GM12878 (cell line): ENCODE measurements at places on chromosomes 1 and 21. TPM values are rescaled to one million over a fixed set of nuclear protein-coding genes. Genes with fewer than 3 reads are reported as not detected.

DNA sequence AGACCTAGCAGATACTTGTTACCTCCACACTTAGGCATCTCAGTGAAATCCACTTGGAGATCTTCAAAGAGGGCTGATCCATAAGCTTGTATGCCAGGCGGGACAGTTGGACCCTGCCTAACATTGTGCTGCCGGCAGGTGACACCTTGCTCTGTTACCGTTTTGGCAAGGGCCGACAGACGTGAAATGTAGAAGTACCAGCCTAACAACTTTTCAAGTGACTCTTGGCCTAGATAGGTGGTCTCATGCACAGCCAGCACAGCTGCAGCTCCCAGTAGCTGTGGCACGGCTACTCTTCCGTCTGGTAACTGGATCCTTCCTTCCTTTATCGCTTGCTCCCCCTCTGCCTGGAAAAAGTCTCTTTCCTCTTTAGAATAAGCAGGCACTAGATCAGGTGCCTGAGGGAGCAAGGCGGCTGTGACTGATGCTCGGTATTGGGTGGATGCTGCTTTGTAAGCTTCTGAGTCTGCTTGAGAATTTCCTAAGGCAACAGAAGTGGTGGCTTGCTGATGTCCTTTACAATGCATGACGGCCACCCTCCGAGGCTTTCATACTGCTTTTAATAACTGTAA is 713.5 kb downstream of the AMY1C start:
- no peak overlapping the region for H3K27ac ChIP-seq
- DNase-seq = no peak
- H3K4me1 ChIP-seq = no peaks in the 10 kb centered on the region
- H3K4me3 ChIP-seq = no peak overlapping the region
- H3K27me3 ChIP-seq = no peaks in the 10 kb centered on the region

DNA sequence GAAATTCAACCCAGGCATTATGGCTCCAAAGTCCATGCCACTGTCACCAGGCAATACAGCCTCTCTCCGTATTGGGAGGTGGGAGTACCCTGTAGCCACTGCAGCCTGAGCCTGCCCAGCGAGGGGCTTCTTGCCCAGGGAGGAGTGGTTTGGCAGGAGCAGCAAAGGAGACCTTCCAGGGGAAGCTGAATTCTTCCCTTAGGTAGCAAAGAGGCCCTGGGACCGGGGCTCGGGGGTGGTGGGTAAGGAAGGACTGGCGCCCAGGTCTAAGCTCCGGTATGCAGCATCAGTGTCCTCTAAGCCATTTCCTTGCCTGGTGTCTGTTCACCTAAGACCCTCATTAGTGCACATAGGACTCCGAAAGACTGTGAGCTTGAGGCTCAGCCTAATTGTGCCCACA is 17.0 kb downstream of the TNNT2 start:
- H3K27ac ChIP-seq = no peak overlapping the region

GRCh38 chr1:172670316-172670715 is 11.4 kb downstream of the FASLG start:
- DNase-seq = no peak
- H3K27ac ChIP-seq = no peak overlapping the region
- no peak overlapping the region for H3K4me3 ChIP-seq
- H3K36me3 ChIP-seq = no peaks in the 10 kb centered on the region
- peaks cover 6% of the 10 kb centered on the region; the same call in 1 of the 2 replicates for H3K4me1 ChIP-seq

DNA sequence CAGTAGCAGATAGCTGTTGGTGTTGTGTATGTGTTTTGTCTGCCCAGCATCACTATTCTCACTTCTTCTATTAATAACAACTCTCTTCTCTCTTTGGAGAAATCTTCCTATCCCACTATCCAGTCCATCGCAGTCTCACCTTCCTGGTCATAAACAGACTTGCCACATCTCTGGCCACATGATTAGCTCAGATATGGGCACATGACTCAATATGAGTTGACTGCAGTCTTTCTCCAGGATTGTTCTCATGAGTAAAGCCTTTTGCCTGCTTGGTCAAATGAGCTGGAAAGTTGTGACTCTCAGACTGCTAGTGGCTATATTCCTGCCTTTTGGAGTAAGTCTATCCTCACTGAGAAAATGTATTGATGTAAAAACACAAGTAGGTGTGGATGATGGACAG is 32.9 kb upstream of the TADA1 start:
- no peak for DNase-seq
- peaks cover 5% of the 10 kb centered on the region; the same call in 1 of the 2 replicates for H3K4me1 ChIP-seq
- H3K27me3 ChIP-seq = no peaks in the 10 kb centered on the region
- H3K27ac ChIP-seq = no peak overlapping the region

Gene LCE2C
- total RNA-seq = not detected in 2 replicates

DNA sequence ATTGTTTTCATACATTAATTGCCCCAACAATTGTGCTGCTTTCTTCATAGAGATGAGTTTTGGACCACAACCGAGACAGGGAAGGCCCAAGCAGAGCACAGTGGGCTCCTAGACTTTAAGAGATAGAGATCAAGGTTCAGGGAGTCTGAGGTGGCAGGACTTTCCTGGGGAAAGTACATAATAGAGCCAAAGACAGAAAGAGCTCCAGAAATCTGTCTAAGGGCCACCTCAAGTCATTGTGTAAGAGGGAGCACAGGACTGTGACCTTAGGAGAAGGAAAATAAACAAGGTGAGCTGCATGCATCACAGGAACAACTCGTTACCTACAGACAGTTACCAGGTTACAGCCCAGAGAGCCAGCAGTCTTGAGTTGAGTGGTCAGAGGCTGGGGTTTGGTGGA is 41.3 kb upstream of the CR2 start:
- no peak overlapping the region for H3K4me3 ChIP-seq
- DNase-seq = no peak
- peak overlapping the region; percentile 86 for H3K27ac ChIP-seq
- H3K36me3 ChIP-seq = no peaks in the 10 kb centered on the region

Gene CHI3L1
- total RNA-seq = 0.24 and 0.44 TPM in 2 replicates

- H3K27me3 ChIP-seq = no peaks in the 10 kb centered on the region
- H3K27ac ChIP-seq = no peak overlapping the region
- no peaks in the 10 kb centered on the region for H3K36me3 ChIP-seq
- DNase-seq = no peak
- H3K4me1 ChIP-seq = no peaks in the 10 kb centered on the region
- no peak overlapping the region for H3K4me3 ChIP-seq
Observed at GRCh38 chr1:170704256-170704655, 40.3 kb downstream of the PRRX1 start.

Gene ARHGAP30
- 136 and 143 TPM in 2 replicates for total RNA-seq

- H3K4me1 ChIP-seq = peaks cover 3% of the 10 kb centered on the region
- H3K36me3 ChIP-seq = no peaks in the 10 kb centered on the region
- no peaks in the 10 kb centered on the region for H3K27me3 ChIP-seq
- no peak overlapping the region for H3K27ac ChIP-seq
Observed at GRCh38 chr21:36478207-36478701, 1.7 kb downstream of the CLDN14 start.

DNA sequence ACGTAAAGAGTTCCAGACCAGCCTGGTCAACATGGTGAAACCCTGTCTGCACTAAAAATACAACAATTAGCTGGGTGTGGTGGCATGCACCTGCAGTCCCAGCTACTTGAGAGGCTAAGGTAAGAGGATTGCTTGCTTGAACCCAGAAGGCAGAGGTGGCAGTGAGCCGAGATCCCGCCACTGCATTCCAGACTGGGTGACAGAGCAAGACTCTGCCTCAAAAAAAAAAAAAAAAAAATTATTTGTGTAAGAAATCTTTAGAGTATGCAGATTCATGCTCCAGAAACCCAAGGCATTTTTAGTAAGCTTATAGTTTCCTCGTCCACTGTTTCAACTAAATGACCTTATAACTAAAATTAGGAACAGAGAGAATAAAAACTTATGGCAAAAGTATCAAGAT is 51.3 kb downstream of the ABL2 start:
- DNase-seq = no peak
- H3K36me3 ChIP-seq = no peaks in the 10 kb centered on the region
- no peak overlapping the region for H3K27ac ChIP-seq
- no peaks in the 10 kb centered on the region for H3K4me1 ChIP-seq
- H3K27me3 ChIP-seq = no peaks in the 10 kb centered on the region
- no peak overlapping the region for H3K4me3 ChIP-seq

- DNase-seq = no peak
- no peak overlapping the region for H3K4me3 ChIP-seq
- H3K36me3 ChIP-seq = no peaks in the 10 kb centered on the region
- H3K27me3 ChIP-seq = no peaks in the 10 kb centered on the region
- H3K27ac ChIP-seq = no peak overlapping the region
Observed at GRCh38 chr1:218462587-218462986, 117.5 kb downstream of the TGFB2 start.

- H3K4me3 ChIP-seq = no peak overlapping the region
- no peak for DNase-seq
- no peaks in the 10 kb centered on the region for H3K27me3 ChIP-seq
- H3K4me1 ChIP-seq = no peaks in the 10 kb centered on the region
- H3K27ac ChIP-seq = no peak overlapping the region
- no peaks in the 10 kb centered on the region for H3K36me3 ChIP-seq
Observed at GRCh38 chr1:219495737-219496408, 117.0 kb downstream of the ZC3H11B start.

DNA sequence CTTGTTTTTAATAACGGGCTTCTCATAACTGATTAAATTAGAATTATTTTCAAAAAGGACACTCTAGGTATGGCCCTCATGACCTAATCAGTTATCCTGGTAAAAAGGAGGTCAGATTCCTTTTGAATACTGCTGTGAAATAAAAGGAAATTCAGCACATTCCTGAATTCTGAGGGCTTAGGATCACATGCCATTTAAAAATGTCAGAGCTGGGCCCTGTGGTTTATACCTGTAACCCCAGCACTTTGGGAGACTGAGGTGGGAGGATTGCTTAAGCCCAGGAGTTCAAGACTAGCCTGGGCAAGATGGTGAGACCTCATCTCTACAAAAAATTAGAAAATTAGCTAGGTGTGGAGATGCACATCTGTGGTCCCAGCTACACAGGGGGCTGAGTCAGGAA is 18.0 kb upstream of the RABGGTB start:
- H3K27me3 ChIP-seq = no peaks in the 10 kb centered on the region
- H3K27ac ChIP-seq = no peak overlapping the region
- peaks cover 5% of the 10 kb centered on the region; the same call in 1 of the 2 replicates for H3K36me3 ChIP-seq
- no peak overlapping the region for H3K4me3 ChIP-seq
- no peaks in the 10 kb centered on the region for H3K4me1 ChIP-seq

DNA sequence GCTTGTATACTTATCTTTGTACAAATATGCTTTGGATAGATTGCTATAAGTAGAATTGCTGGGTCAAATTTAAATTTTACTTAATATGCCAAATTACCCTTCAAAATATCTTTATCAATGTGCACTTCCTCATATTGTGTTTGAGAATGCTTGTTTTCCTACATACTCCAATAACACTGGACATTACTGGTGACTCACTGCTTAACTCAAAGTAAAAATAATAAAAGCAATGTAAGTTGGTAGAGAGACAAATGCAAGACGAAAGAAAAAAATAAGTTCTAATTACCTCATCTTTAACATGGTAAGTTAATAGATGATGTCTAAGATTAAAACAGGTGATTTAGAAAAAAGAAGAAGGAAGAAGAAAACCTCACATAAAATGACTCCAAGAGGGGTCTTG is 7.9 kb upstream of the SH3GLB1 start:
- no peaks in the 10 kb centered on the region for H3K36me3 ChIP-seq
- H3K4me3 ChIP-seq = no peak overlapping the region
- no peaks in the 10 kb centered on the region for H3K4me1 ChIP-seq

Gene SUCO
- 10.8 and 13.0 TPM in 2 replicates for total RNA-seq

DNA sequence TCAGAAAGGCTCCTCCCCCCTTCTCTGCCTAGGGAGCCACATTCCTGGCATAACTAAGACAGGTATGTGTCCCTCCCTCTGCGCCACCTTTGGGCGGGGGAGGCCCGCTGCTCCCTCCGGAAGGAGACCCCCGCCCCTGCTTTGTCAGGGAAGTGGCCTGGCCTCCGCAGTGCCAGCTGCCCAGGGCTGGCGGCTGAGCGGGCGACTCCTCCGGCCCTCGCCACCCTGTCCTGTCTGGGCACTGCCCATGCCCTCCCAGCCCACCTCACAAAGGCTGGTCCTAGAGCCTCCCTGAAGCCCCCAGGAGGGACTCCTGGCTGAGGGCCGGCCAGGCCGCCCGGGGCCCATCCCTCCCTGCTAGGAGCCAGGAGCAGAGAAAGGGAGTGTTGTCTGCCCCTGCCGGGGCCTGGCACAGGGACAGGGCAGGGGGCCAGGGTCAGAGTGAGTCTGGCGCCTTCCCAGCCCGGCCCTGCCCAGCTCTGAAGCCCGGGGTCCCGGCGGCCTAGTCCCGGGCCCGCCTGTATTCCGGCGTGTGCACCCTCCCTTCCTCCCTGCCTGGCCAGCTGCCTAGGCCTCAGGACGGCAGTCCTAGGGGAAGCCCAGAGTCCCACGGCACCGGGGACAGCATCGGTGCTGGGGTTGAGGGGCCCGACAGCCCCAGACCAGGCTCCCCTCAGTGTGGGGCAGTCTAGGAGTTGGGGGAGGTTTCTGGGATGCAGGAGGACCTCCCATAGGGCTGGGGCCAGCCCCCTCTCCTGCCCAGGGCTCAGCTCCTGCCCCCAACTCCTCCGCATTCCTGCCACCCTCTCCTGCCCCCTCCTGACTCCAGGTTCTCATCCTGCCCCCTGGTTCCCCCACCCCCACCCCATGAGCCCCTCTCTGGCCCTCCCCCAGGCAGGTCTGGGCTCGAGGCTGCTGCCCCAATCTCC is 5.1 kb downstream of the AGRN start:
- no peaks in the 10 kb centered on the region for H3K27me3 ChIP-seq
- H3K27ac ChIP-seq = no peak overlapping the region
- H3K4me1 ChIP-seq = peaks cover 7% of the 10 kb centered on the region
- no peak for DNase-seq
- no peaks in the 10 kb centered on the region; the same call in 1 of the 2 replicates for H3K36me3 ChIP-seq
- H3K4me3 ChIP-seq = no peak overlapping the region

Gene PLA2G5
- total RNA-seq = not detected in 2 replicates

- no peak for DNase-seq
- no peaks in the 10 kb centered on the region for H3K4me1 ChIP-seq
- no peak overlapping the region for H3K4me3 ChIP-seq
- no peaks in the 10 kb centered on the region for H3K27me3 ChIP-seq
Observed at GRCh38 chr1:220819467-220820026, 32.8 kb downstream of the MTARC1 start.

DNA sequence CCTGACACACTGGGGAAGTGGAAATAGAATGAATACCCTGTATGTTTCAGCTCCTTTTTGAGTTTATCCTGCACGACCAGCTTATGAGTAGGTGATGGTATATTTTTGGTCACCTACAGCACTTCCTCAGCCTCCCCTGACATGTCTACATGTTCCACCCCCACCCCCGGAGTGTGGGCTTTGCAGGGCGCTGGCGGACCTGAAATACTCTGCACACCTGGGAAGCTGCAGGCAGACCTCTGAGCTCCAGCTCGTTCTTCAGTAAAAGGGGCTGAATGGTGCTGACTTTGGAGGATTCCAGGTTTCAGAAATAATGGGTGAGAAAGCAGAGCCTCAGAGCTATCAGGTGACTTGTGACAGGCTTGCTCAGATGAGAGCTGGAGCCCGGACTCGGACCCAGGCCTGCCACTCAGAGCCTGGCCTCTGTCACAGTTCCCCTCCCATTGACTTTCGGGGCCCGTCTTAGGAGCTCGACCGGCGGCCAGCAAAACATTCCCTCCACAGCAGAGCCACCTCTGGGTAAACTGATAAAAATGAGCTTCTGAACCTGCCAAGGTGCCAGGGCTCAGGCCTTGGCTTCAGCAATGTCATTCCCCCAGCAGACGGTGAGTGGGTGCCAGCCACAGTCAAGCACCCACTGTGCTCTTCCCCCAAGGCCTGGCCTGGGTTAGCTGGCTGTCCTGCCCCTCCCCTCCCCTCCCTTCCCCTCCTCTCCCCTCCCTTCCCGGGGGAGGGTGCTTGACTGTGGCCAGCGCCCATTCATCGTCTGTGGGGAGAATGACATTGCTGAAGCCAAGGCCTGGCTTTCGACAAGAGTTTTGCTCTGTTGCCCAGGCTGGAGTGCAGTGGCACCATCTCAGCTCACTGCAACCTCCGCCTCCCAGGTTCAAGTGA is 30.1 kb downstream of the DOP1B start:
- no peak overlapping the region for H3K4me3 ChIP-seq
- H3K27me3 ChIP-seq = no peaks in the 10 kb centered on the region
- no peak for DNase-seq
- H3K4me1 ChIP-seq = peaks cover under 1% of the 10 kb centered on the region
- H3K27ac ChIP-seq = no peak overlapping the region
